Activated T-helper 17 cell treated with anti-CD3 and anti-CD28 coated beads, Interleukin-2, amount 50 U/mL, for 72 hours (primary cell): ENCODE measurements at places on chromosomes 7 and 10.

- no peak overlapping the region for H3K4me3 ChIP-seq
- H3K36me3 ChIP-seq: no peaks in the 10 kb centered on the region
- H3K27me3 ChIP-seq: no peaks in the 10 kb centered on the region
- ATAC-seq: no peak
- no peak overlapping the region for H3K27ac ChIP-seq
- H3K4me1 ChIP-seq: peaks cover 15% of the 10 kb centered on the region
These were observed 97.5 kb upstream of the PRSS58 start for GRCh38 chr7:142355328-142355727.

DNA sequence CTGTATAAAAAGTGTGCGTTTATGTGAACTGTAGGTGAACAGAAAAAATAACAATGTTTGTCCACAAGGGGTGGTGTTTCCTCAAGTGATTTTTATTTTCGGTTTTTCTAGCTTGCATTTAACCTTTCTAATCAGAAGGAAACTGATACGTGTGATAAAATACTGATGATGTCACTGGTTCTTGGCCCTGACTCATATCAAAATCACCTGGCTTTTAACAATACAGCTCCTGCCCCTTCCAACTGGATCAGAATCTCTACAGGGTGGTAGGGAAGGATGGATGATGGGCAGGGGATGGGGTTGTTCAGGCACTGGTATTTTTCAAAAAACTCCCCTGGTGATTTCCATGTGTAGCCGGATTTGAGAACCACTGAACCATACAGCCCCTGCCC lies 10.9 kb downstream of the NPFFR1 start:
- H3K4me1 ChIP-seq: peaks cover 7% of the 10 kb centered on the region
- no peaks in the 10 kb centered on the region for H3K27me3 ChIP-seq
- H3K36me3 ChIP-seq: no peaks in the 10 kb centered on the region
- H3K4me3 ChIP-seq: peak overlapping the region; percentile 66
- ATAC-seq: peak; percentile 88
- H3K27ac ChIP-seq: peak overlapping the region; percentile 77

GRCh38 chr10:11573497-11573896 lies 38.0 kb downstream of the USP6NL start:
- no peak for ATAC-seq
- no peaks in the 10 kb centered on the region for H3K36me3 ChIP-seq
- no peak overlapping the region for H3K4me3 ChIP-seq

DNA sequence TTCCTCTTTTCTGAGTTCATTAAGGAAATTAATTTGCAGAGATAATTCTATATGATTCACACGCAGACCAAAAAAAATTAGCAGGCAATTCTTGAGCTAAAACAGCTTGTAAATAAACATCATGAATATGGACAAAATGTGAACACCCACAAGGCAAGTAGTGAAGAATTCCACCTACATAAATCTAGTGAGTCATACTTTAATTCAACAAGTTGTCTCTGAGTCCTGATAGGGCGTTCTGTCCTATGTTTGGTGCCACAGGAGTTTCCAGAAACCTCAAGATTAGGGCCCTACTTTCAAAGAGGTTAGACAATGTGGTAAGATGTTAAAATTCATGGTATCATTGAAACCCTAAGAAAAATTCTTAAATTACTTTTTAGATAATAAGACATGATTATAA lies 122.3 kb downstream of the SGMS1 start:
- H3K4me3 ChIP-seq: no peak overlapping the region
- H3K27me3 ChIP-seq: no peaks in the 10 kb centered on the region

GRCh38 chr7:43646603-43647338 lies 63.9 kb downstream of the STK17A start:
- peak overlapping the region; percentile 76 for H3K4me3 ChIP-seq
- no peaks in the 10 kb centered on the region for H3K27me3 ChIP-seq
- peaks cover 61% of the 10 kb centered on the region for H3K4me1 ChIP-seq
- peaks cover 82% of the 10 kb centered on the region for H3K36me3 ChIP-seq
